ENCODE measurements at places on chromosomes 13 and 19. TPM values are rescaled to one million over a fixed set of nuclear protein-coding genes. Genes with fewer than 3 reads are reported as not detected.

GRCh38 chr13:77143431-77143830 is 116.5 kb upstream of the FBXL3 start:
- no peak for DNase-seq

- no peak for DNase-seq
Observed at GRCh38 chr19:37346091-37346490, 24.8 kb upstream of the ZNF527 start.

GRCh38 chr19:6967967-6968366 is 53.3 kb downstream of the MBD3L2B start:
- DNase-seq = no peak

DNA sequence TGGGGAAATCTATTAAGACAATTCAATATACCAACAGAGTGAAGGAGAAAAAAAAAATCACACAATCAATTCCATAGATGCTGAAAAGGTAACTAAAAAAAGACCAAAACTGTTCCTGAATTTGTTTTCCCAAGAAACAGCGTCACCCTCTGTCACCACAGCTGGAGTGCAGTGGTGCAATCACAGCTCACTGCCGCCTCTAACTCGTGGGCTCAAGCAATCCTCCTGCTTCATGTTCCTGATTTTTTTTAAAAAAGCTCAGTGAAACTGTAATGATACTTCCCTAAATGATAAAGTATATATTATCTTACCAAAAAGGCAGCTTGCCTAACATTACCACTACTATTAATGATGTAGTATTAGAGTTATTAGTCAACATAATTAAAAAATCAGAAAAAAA is 19.6 kb upstream of the ZFP14 start:
- no peak for DNase-seq

DNA sequence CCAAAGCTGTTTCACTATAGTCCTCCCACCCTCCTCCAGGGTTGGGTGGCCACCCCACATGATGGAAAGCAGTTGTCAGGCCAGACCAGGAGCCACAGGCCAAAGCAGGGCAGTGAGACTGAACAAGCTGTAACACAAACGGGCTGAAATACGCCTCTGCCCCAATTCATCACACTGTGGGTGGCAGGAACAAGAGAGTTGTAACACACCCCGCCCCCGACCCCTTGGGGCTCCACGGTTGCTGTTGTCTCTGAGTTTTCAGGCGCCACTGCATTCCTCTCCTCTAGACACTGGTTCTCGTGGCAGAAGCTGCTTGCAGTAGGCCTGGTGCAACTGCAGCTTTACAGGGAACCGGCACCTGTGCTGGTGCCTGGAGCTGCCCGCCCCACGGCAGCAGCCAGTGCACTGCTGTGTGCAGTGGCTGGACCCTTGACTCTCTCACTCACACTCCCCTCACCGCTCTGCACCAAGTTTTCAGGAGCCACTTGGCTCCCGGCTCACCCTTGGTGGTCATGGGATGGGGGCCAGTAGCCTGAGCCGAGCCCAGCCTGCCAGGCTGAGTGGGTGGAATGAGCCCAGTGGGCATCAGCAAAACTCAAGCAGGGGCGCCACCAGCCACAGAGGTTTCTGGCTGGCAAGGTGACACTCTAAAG is 1314.5 kb upstream of the MIR17HG start:
- no peak for DNase-seq

DNA sequence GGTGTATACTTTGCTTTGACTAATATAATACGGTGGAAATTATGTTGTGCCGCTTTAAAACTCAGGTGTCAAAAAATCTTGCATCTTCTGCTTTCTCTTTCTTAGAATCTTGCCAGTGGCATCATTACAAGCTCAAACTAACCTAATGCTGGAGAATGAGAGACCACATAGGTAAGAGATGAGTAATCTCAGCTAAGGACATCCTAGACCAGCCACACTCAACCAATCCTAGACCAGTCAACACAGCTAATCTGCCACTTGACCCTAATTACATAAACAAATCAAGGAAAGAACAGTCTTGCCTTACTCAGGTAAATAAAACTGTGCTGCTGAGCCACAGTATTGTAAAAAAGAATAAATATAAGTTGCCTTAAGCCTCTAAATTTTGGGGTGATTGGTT is 1323.9 kb upstream of the SPRY2 start:
- no peak for DNase-seq

GRCh38 chr13:48144413-48145035 is 49.6 kb upstream of the MED4 start:
- DNase-seq = no peak

- DNase-seq = no peak
Observed at GRCh38 chr13:73715114-73715910, 418.9 kb downstream of the KLF12 start.

- no peak for DNase-seq
Observed at GRCh38 chr19:41535029-41535622, 40.8 kb upstream of the CEACAM21 start.

- no peak for DNase-seq
Observed at GRCh38 chr19:18771328-18772242, 19.5 kb downstream of the COMP start.

- no peak for DNase-seq
Observed at GRCh38 chr13:41587490-41587889, 130.1 kb downstream of the RGCC start.

- no peak for DNase-seq
Observed at GRCh38 chr13:110470272-110471009, 91.1 kb downstream of the RAB20 start.

DNA sequence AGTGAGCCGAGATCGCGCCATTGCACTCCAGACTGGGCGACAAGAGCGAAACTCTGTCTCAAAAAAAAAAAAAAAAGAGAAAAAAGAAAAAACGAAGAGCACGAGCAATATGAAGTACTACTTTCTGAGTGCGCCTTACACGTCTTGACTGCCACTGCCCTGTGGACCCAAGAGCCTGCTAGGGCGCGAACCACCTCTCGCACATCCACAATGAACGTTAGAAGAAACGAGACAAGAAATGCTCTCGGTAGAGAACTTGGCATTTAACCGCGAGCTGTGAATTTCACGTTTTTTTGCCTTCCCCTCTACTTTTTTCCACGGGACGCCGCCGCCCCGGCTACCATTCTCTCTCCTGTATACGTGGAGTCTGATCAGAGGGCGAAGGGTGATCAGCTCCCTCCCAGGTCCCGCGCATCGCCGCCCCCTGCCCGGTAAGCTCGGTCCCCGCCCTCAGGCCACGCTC is 454 bp downstream of the TIMM44 start:
- DNase-seq = no peak

- DNase-seq = no peak
Observed at GRCh38 chr13:107835339-107836018, 379.9 kb downstream of the LIG4 start.

GRCh38 chr13:67343777-67344176 is 113.6 kb upstream of the PCDH9 start:
- DNase-seq = no peak

DNA sequence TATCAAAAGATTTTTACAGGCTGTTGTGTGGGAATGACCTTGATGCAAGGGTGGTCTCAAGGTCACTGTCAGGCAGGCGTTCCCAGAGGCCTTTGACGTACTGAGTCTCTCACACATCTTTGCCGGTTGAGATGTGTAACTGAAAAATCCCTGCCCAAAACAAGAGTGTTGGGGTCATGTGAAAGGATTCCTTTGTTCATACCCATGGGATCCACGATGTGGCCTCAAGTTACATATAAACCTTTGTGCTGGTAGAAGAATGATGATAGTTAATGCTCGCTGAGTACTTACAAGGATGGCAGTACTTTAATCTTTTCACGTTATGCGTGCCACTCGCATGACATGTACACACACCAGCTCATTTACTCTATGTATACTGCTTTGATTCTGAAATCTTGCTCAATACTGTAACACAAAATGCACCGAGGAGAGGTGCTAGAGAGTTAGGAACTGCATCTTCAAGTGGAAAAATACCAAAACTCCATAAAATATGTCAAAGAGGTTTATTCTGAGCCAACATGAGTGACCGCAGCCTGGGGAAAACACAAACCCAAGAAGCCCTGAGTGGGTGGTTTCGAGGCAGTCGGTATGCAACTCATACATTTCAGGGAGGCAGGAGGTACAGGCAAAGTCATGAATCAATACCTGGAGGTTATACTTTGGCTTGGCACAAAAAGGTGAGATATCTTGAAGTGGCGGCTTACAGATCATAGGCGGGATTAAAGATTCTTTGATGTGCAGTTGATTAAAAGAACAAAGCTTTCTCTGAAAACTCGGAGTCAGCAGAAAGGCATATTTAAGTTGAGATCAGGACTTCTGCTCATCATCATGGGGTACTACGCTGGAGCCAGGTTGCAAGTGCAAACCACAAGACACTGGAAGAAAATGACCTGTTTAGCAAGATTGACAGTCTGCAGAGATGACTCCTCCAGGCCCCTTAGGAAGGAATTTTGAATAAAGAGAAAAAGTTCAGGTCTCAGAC is 87.4 kb upstream of the ARHGEF7 start:
- no peak for DNase-seq

- peak; percentile 67 for DNase-seq
Observed at GRCh38 chr13:43303033-43303729, 279.8 kb downstream of the DNAJC15 start.

GRCh38 chr19:10812196-10812595 is 23.8 kb downstream of the TMED1 start:
- no peak for DNase-seq

GRCh38 chr13:110102053-110102452 is 204.9 kb downstream of the COL4A1 start:
- DNase-seq = no peak

- no peak for DNase-seq
Observed at GRCh38 chr13:99066219-99066618, 88.4 kb upstream of the DOCK9 start.

GRCh38 chr19:46511237-46511636 is 15.6 kb upstream of the PNMA8B start:
- no peak for DNase-seq

DNA sequence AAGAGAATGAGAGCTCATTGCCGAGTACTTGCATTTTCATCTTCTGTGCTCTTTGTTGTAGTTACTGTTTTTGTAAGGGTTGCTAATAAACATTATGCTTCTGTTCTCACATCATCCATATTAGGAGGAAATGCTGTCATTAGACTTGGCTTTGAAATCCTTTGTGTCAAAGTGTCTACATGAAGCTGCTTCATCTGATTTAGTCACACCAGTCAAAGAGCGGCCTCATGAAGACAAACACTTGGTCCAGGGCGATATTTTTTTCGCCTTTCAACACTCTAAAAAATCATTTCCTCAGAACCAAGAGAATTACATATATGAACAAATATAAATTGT is 105.0 kb downstream of the SPRY2 start:
- no peak for DNase-seq

GRCh38 chr19:3041327-3041726 is 12.2 kb upstream of the TLE2 start:
- DNase-seq = no peak

GRCh38 chr19:55146705-55147273 is 2.2 kb downstream of the TNNT1 start:
- no peak for DNase-seq

- DNase-seq = no peak
Observed at GRCh38 chr13:54004026-54004699, 975.5 kb downstream of the OLFM4 start.

DNA sequence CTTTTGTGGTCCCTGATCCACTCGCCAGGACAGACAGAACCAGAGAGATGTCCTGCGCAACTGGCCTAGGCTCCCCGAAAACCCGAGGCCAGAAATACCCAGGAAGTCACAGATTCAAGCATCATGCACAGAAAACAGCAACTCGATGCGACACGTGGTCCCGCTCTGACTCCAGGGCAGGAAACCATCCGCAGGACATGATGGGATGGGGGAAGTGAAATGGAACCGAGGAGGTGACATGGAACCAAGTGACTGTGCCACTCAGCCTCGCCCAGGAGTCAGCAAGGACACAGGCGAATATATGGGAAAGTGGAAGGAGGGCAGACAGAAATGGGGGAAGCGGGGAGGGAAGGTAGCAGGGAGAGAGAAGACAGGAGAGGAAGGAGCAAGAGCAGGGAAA is 1.1 kb downstream of the ZSCAN18 start:
- DNase-seq = no peak

GRCh38 chr19:39913682-39914333 is 20.6 kb downstream of the FCGBP start:
- DNase-seq = peak; percentile 40

- no peak for DNase-seq
Observed at GRCh38 chr13:78960881-78961280, 301.9 kb upstream of the OBI1 start.

GRCh38 chr19:31355665-31356289 is 6.5 kb upstream of the TSHZ3 start:
- DNase-seq = no peak

HPN gene
- 564 TPM for total RNA-seq

COG6 gene
- 12.8 TPM for total RNA-seq

CATSPERD gene
- not detected for total RNA-seq

ZIC5 gene
- total RNA-seq = not detected

IRF3 gene
- total RNA-seq = 50.1 TPM

TEX26 gene
- total RNA-seq = not detected

NKPD1 gene
- total RNA-seq = not detected

TPGS1 gene
- 10.4 TPM for total RNA-seq

FLT3LG gene
- 2.1 TPM for total RNA-seq

FGF9 gene
- not detected for total RNA-seq

ZNF616 gene
- 3.9 TPM for total RNA-seq

PNMA8B gene
- total RNA-seq = 0.35 TPM

CELF5 gene
- 0.18 TPM for total RNA-seq

MISP3 gene
- total RNA-seq = 15.2 TPM

LGALS7B gene
- not detected for total RNA-seq

ZNF71 gene
- total RNA-seq = 1.8 TPM

Measured in left lobe of liver (tissue), 2 donors.